ENCODE measurements at places on chromosomes 11 and 22.

- DNase-seq = no peak
Measured at GRCh38 chr11:16899708-16900303, 114.4 kb downstream of the PLEKHA7 start.

- peak; percentile 87 for DNase-seq
Measured at GRCh38 chr11:47524291-47524874, 28.5 kb downstream of the CELF1 start.

- DNase-seq = no peak
Measured at GRCh38 chr22:46769706-46770105, 7.3 kb downstream of the TBC1D22A start.

GRCh38 chr11:126456783-126457542 is 101.5 kb downstream of the ST3GAL4 start:
- no peak for DNase-seq

- no peak for DNase-seq
Measured at GRCh38 chr22:36182056-36182455, 19.6 kb downstream of the APOL4 start.

GRCh38 chr11:1988174-1988573 is 9.5 kb downstream of the H19 start:
- no peak for DNase-seq

- DNase-seq = no peak
Measured at GRCh38 chr11:2194877-2195755, 23.5 kb upstream of the TH start.

- no peak for DNase-seq
Measured at GRCh38 chr22:50676661-50677492, 4.3 kb downstream of the SHANK3 start.

DNA sequence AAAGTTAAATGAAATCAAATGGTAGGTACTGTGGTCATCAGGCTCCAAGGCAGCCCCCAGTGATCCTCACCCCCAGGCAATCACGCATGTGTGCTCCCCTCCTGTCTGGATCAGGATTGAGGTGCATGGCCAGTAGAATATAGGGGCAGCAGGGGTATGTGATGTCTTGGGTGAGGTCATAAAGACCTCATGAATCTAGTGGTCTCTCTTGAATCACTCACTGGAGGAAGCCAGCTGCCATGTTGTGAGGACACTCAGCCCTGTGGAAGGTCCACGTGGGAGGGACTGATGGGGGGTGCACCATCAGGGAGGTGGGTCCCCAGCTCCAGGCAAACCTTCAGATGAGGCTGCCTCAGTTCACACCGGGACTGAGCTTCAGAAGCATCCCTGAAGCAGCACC is 6.8 kb upstream of the IL17REL start:
- no peak for DNase-seq

- DNase-seq = no peak
Measured at GRCh38 chr11:46618837-46619236, 1.5 kb downstream of the ATG13 start.

DNA sequence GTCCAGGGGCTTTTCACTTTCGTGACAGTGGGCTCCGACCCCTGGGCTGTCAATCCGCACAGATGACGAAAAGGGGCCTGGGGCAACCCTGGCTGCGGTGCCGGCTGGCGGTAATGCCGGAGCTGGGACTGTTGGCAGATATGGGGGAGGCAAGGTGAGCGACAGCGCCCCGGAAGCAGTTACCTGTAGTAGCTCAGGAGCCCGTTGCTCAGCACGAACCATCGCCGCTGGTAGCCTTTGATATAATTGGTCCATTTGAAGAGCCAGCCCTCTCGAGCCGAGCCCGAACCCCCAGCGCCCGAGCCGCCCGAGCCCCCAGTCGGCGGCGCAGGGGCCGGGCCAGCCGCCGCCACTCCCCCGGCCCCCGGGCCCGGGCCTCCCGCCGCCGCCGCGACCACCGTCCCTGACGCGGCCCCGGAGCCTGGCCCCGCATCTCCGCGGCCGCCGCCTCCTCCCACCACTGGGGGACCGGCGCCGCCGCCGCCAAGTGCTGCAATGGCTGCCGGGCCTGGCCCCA is 396 bp downstream of the OSBP start:
- no peak for DNase-seq

DNA sequence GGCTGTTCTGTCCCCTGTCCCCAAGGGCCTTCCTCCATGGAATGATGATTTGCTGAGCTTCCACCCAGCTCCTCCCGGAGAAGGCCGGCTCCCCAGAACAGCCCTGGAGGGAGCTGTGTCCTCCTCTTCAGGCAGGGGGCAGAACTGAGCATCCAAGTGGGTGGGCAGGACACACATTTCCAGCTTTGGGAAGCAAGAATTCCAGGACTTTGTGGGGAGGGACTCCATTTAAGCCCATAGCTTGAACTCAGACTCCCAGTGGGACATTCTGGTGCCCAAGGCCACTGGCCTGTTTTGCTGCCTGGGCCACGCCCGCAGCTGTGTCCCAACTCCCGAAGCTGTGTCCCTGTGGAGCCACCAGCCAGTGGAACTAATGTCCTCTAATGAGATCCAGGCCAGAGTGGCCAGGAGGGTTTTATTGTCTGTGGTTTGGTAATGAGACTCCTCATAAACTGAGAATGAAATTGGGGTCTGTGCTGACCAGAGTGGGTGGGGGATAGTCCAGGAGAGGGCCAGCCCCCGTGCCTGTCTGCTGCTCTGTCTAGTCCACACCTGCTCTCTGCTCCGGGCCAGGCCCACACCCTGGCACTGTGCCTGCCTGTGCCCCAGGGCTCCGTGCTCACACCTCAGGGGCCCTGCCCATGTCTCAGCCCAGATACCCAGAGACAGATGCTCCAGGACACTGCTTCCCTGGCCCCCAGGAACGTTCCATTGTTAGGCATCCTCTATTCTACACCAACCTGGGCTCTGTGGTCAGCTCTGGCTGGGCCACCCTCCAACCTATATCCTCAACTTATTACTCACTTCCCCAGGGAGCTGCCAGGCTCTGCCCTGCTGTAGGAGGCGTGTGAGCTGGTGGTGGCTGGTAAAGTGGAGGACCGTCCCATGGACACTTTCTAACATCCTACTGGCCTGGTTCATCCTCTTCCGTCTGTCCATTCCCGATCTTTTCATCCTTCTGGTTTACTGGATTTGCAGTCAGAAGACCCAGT is 7.6 kb downstream of the NECTIN1 start:
- no peak for DNase-seq

GRCh38 chr11:31641477-31642062 is 132.0 kb downstream of the ELP4 start:
- peak; percentile 32 for DNase-seq

- no peak for DNase-seq
Measured at GRCh38 chr11:56122073-56122472, at the start of gene OR8H3. TSS of gene OR8H3 (plus strand) at chr11:56122373. CDS start at chr11:56122373, 0 bp downstream.

DNA sequence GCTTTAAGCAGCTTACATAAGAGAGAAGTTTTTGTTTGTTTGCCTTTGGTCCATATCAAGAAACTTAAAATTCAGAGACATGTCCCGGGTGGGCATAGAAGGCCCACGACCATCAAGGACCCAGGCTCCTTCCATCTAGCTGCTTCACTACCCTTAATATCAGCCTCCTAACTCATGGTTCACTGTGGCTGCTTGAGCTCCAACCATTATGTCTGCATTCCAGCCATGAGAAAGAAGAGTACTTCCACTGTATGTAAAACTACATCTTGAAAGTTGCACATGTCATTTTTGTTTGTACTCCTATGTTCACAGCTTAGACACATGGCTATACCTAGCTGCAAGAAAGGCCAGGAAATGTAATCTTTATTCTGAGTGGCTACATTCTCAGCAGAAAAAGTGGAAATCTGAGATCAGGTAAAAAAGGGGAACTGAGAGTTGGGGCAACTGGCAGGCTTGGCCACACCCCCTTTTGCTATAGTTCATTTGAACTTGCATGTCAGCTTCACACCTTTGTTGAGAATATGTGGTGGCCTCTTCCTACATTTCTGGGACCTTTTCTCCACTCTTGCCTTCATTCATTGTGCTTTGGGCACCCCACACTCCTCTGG is 81.3 kb upstream of the TP53I11 start:
- DNase-seq = no peak

DNA sequence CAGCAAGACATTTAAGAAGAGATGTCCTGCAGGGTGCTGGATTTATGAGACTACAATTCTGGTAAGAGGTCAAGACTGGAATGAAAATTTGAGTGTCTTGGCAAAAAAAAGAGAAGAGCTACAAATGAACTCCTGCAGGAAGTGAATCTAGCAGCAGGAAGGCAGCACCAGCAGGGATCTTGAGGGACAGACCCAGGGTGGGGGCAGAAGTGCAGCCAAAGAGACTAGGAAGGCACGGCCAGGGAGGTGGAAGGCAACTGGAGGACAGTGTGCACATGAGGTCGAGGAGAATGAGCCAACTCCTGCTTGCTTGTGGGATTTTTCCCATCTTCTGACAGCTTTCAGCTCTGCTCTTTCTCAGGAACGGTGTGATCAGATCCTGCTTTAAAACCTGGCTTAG is 263.2 kb downstream of the BUD13 start:
- no peak for DNase-seq

GRCh38 chr11:131600628-131601027 is 230.2 kb downstream of the NTM start:
- no peak for DNase-seq

DNA sequence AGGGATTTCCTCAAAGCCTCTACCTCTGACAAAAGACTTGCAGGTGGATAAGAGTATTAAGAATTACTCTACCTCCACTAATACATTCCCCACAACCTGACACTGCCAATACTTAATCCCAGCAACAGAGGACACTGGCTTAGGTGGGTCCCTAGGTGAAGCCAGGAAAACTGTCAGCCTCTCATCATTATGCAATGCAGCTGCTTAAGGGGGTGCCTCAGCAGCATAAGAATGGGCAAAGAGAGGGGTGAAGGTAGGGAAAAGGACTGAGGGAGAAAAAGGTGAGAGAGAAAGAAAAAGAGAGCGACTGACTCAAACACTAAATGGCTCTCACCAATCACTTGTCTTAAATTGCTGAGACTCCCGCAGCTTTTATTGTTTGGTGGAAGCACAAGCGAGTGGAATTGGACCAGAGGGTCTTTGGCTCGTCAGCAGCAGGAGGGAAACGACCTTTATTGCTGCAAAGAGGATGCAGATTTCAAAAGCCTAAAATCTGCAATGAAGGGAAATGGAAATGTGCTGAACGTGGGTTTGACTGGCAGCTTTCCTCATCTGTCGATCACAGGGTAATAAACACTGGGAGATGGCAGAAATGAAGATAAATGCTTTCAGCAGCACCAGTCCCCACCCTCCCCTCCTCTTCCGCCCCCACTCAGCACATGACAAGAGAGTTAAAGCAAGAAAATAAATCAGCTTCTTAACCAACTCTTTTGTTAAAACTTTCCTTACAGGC is 64.9 kb upstream of the CHRM4 start:
- no peak for DNase-seq

GRCh38 chr11:88016392-88017170 is 158.7 kb downstream of the RAB38 start:
- peak; percentile 2 for DNase-seq

GRCh38 chr11:126136507-126136906 is 73.8 kb upstream of the CDON start:
- DNase-seq = no peak

DNA sequence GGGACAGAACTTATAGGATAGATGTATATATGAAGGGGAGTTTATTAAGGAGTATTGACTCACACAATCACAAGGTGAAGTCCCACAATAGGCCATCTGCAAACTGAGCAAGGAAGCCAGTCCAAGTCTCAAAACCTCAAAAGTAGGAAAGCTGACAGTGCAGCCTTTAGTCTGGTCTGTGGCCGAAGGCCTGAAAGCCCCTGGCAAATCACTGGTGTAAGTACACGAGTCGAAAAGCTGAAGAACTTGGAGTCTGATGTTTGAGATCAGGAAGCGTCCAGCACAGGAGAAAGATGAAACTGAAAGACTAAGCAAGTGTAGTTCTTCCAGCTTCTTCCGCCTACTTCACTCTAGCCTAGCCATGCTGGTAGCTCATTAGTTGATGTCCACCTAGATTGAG is 799.6 kb upstream of the ARHGAP42 start:
- DNase-seq = no peak

DNA sequence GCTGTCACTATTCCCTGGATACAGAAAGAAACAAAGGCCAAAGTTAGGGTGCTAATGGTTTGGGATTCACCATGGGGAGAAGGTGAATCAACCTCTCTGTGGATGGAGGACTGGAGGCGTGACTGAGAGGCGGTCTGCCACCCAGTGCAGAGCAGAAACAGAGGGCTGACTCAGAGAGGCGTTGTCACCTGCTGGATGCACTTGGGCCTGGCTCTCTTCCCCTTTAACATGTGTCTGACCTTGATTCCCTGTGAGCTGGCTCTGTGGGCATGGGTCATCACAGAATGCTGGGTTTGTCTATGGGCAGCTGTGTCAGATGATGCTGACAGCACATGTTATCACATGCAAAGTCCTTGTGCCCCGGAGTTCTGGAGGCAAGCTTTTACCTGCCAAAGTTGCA is 75.9 kb downstream of the LDLRAD3 start:
- DNase-seq = no peak

DNA sequence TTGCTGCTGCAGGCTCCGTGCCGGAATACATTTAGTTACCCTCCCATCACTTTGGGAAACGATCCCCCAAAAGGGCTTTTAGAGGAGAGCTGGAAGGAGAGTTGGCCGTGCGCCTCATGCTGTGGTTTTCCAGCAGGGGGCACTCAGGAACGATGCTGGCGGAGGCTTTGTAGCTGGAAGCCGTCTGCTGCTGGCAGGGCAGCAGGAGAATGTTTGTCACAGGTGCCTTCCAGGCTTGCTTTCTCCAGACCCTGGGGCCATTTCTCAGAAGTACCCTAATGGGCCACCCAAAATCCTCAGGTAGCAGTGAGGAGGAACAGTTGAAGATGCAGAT is 30.0 kb upstream of the CABP7 start:
- DNase-seq = peak; percentile 20

- no peak for DNase-seq
Measured at GRCh38 chr11:111918390-111919256, at the start of gene C11orf52. TSS of gene C11orf52 (plus strand) at chr11:111918913. CDS start at chr11:111918973, 60 bp downstream.

DNA sequence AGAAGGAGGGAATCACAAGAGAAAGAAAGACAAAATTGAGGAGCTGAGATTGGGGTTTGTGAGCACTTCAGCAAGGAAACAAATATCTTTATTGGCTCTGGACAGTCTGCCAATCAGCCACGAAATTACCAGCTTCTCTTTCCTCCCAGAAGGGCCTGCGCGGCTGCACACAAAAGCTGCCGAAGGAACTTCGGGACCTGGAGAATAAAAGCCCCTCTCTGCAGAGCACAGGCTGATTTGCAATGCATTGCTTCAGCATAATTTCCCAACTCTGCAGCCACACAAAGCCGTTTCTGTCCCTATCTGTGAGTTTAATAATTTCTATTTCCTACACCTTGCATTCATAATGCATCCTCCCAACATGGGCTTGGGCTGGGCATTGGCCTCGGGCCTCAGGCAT is 522.6 kb downstream of the BUD13 start:
- no peak for DNase-seq

Measured in DMS 273 treated with DMSO at 0.1 percent for 48 hours (cell line).